Large intestine (tissue), 12 donors: ENCODE measurements at places on chromosomes 4 and X.

DNA sequence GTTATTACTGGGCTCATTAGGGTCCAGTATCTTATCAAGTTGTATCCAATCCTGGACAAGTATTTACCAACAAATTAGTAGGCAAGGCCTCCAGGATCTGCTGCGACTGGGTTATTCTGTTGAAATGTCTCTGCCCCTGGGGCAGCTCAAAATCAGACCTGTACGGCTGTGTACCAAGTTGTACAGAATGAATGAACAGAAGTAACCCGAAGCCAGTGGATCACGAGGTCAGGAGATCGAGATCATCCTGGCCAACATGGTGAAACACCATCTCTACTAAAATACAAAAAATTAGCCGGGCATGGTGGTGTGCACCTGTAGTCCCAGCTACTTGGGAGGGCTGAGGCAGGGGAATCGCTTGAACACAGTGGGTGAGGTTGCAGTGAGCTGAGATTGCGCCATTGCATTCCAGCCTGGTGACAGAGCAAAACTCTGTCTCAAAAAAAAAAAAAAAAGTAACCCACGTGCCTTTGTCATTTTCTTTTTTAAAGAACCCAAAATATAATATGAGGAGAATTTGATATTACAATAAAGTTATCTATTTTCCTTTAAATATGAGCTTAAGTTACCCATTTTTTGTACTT is 127.3 kb downstream of the CBR4 start:
- DNase-seq, result no peak

- peak; percentile 26 for DNase-seq
Measured at GRCh38 chr4:56803471-56803870, 18.0 kb downstream of the SPINK2 start.

DNA sequence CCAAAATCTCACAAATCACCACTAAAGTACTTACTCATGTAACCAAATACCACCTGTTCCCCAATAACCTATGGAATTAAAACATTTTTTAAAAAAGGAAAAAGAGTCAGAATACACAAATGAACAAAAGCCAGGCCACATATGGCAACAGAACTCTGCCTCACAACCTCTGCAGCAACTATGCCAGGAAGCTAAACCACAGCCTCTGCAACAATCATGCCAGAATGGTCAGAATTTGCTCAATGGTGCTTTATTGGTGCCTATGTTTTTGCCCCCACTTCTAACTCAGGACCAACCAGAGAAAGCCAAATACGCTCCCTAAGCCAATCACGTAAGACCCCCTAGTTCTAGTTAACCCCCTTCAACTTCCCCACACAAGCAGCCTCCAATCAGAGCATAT is 69.6 kb downstream of the HOPX start:
- DNase-seq, result no peak

- no peak for DNase-seq
Measured at GRCh38 chr4:181939199-181939945, 303.8 kb upstream of the TENM3 start.

DNA sequence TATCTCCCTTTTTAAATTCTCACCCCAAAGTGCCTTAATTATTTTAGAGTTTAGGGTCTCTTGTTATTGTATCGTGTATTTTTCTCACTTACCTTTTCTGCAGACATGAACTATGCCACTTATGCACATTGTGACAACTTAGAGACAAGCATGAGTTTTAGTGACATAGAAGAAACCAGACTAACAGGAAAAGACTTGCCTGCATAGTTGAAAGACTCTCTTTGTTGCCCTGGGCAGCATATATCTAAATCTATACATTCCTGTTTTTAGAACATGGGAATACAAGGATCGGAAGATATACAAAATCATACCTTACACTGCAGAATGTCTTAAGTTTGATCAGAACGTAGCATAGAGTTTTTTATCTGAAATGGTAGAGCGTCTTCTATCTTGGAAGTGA is 45.1 kb upstream of the ANKRD17 start:
- no peak for DNase-seq

GRCh38 chr4:47612116-47613023 is 127.3 kb downstream of the ATP10D start:
- DNase-seq, result no peak

DNA sequence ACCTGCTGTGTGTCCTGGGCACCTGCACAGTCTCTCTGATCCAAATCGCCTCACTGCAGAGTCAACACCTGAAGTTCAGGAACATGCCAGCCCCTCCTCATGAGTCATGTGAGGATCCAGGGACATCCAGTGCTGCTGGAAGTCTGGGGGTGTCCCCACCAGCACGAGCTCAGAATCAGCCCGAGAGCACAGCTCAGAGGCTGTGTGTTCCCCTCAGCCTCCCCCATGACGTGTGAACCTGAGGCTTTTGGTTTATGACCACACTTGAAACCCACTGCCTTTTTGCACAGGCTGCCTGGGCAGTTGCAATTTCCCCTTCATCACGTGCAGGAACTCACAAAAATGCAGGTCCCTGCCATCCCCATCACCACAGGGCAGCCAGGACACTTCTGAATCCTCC is 47.1 kb downstream of the PPP2R2C start:
- DNase-seq, result no peak

GRCh38 chr4:5558502-5558901 is 149.9 kb downstream of the EVC2 start:
- no peak for DNase-seq

GRCh38 chr4:93788712-93789111 is 39.8 kb upstream of the ATOH1 start:
- no peak for DNase-seq

GRCh38 chrX:47218920-47219815 is 687 bp downstream of the CDK16 start:
- DNase-seq, result peak; percentile 44

GRCh38 chrX:56763556-56764152 is 34.6 kb downstream of the NBDY start:
- peak; percentile 88 for DNase-seq

GRCh38 chr4:72715299-72715698 is 146.3 kb upstream of the ADAMTS3 start:
- no peak for DNase-seq

- DNase-seq, result no peak
Measured at GRCh38 chr4:132540268-132540667, 608.8 kb upstream of the PCDH10 start.
